ENCODE measurements at places on chromosomes 3 and 15.

GRCh38 chr3:77887611-77888010 is 847.7 kb downstream of the ROBO2 start:
- DNase-seq: no peak

DNA sequence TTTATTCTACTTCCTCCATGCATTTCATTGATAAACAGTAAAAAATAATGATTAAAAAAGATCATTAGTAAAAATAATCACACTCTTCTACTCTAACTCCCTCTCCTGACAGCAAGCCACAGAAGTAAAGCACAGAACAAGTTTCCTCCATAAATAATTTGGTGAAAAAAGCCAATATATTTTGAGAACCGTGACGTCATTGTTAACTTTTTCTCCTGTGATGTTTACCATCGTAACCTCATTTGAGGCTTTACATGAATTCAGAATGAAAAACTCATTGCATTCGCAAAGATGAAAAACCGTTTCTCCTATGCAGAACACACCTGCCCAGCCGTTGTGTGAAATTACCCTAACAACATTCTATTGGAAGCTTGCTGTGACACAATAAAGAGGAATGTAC is 120.7 kb downstream of the NSUN3 start:
- DNase-seq: no peak

DNA sequence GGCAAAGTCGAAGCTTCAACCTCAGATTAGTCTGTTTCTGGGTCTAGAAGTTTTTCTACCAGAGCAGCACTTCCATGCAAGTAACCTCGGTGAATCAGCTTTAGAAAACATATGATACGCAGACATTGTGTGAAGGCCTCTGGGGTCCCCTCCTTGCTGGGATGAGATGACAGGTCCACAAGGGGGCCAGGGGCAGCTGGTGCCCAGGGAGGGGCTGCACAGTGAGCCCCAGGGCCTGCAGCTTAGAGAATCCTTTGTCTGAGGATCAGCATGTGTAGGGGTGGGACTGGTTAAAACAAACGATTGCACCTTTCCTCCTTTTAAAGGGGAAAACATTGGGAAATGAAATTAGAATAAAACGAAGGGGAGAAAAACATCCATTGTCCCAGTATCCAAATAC is 47.5 kb upstream of the TLE3 start:
- no peak for DNase-seq

GRCh38 chr3:107370907-107371306 is 6.3 kb upstream of the CCDC54 start:
- no peak for DNase-seq

GRCh38 chr3:71089271-71089847 is 494.2 kb downstream of the FOXP1 start:
- no peak for DNase-seq

GRCh38 chr15:85828874-85829273 is 34.1 kb upstream of the KLHL25 start:
- DNase-seq: no peak

- no peak for DNase-seq
Measured at GRCh38 chr3:21274079-21274571, 476.9 kb downstream of the ZNF385D start.
